ENCODE measurements at places on chromosomes 13 and 19.

- no peak for DNase-seq
Measured at GRCh38 chr13:66506979-66507378, 723.2 kb downstream of the PCDH9 start.

- DNase-seq, result no peak
Measured at GRCh38 chr19:46578450-46578849, 22.7 kb upstream of the CALM3 start.

- DNase-seq, result no peak
Measured at GRCh38 chr13:103022336-103022735, 43.9 kb downstream of the SLC10A2 start.

GRCh38 chr13:51246418-51247277, 24.4 kb downstream of the FAM124A start:
- no peak for DNase-seq

DNA sequence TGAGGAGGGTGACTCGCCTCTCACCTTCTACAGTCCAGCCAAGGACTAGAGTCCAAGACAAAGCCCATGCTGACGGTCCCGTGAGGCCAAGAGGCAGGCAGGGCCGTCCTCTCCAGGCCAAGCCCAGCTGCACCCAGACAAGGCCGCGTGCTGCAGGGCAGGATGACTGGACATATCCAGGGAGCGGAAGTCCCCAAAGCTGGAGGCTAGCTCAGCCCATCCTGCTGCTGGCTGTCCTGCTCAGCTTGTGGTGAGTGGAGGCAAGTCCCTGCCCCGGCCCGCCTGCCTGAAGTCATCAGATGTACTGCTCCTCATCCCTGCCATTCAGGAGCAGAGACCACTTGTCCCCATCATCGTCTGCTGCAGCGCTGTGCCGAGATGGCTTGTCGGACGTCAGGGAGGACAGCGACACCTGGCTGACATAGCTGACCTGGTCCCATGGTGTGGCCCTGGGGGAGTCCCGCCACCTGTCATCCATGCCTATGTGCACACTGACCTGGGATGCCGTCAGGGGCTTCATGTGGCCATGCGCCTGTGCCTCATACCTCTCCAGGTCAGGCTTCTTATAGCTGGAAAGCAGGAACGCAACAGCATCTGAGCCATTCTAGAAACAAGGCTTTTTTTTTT, 72.8 kb downstream of the CCDC70 start:
- DNase-seq, result no peak

GRCh38 chr19:3591876-3592613, 6.8 kb downstream of the GIPC3 start:
- DNase-seq, result no peak

DNA sequence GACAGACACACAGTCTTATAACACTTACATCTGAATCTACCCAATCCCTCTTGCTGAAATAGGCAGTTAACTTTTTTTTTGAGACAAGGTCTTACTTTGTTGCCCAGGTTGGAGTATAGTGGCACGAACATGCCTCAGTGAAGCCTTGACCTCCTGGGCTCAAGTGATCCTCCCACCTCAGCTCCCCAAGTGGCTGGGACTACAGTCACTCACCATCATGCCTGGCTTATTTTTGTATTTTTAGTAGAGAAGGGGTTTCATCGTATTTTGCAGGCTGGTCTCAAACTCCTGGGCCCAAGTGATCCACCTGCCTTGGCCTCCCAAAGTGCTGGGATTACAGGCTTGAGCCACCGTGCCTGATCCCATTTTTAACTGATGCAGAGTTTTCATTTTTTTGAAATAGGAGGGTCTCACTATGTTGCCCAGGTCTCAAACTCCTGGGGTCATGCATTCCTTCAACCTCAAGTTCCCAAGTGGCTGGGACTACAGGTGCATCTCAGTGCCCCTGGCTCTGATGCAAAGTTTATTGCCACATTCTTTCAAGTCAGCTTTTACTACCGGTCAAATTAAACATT, 7.6 kb downstream of the ELF1 start:
- DNase-seq, result no peak

GRCh38 chr19:8042900-8043299, 9.7 kb upstream of the CCL25 start:
- DNase-seq, result no peak

DNA sequence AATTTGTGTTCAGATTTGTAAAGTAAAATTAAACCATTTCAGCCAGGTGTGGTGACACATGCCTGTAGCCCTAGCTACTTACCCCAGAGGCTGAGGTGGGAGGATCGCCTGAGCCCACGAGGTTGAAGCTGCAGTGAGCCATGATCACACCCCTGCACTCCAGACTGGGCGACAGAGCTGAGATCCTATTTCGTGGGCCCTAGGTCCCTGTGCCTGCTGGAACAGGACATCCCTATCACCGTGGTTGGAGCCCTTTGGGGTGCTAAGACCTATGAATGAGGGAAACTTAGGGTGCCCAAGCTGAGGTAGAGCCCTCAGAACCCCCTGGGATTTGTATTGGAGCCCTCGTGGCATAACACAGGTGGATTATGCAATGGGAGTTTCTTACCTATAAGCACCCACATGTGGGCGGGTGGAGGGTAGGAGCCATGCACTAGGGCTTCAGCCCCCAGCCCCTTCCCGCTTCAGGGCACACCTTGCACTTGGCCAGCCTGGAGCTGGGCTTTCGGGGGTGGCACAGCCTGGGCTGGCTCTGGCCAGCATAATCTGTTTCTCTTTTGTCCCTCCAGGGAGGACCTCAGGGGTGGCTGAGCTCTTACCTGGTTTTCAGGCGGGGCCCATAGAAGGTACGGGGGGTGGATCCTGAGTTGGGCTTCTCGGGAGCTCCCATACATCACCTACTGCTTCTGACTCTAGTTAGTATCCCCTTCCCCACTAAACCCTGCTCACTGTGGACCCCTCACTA, 7.2 kb upstream of the USF2 start:
- no peak for DNase-seq

DNA sequence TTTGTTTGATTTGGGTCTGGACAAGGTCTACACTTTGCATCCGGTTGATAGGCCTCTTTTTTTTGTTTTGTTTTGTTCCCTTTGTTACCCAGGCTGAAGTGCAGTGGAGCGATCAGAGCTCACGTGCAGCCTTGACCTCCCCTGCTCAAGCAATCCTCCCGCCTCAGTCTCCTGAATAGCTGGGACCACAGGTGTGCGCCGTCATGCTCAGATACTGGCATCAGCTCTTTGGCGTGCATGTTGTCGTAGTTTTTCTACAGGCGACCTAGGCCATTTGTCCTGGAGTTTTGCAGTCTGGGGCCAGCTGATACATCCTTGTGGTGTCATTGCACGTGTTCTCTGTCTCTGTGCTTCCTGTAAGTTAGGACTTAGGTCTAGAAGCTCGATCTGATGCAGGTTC, 16.3 kb downstream of the PAK4 start:
- no peak for DNase-seq

DNA sequence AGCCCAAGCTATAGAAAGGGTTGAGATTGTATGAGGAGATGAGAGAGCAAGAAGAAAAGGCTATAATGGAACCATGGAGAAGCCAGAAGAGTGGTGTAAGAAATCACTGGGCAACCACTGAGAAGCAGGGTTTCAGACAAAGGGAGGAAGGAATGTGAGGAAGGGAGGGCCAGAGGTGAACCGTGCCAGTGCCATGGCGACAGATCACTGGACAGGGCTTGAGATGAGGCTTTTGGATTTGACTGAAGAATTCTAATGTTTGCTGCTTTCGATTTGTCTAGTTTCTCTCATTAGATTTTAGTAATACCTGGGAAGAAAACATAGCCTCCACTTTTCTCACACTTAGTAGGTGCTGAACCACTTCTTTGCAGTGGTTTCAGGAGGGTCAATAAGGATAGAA, 6.3 kb upstream of the GPR183 start:
- DNase-seq, result peak; percentile 42

Data from amniotic epithelial cell (primary cell).